Upper lobe of left lung (tissue), 6 donors: ENCODE measurements at places on chromosomes 3 and 15. TPM values are rescaled to one million over a fixed set of nuclear protein-coding genes. Genes with fewer than 3 reads are reported as not detected.

- H3K27ac ChIP-seq, result peak within 1 kb of the TSS; percentile 83
- peak within 1 kb of the TSS; percentile 53 for H3K4me3 ChIP-seq
These were observed at the start of gene FAM174B for GRCh38 chr15:92655178-92655995. Gene FAM174B, minus strand, starts transcription at chr15:92655775.

GRCh38 chr3:130539005-130539404 lies 22.0 kb downstream of the COL6A6 start:
- no peaks in the 10 kb centered on the region for H3K36me3 ChIP-seq
- H3K4me1 ChIP-seq, result no peaks in the 10 kb centered on the region
- no peak overlapping the region for H3K27ac ChIP-seq
- H3K27me3 ChIP-seq, result no peaks in the 10 kb centered on the region

The ARHGAP31 gene
- 85.8 TPM for total RNA-seq

- no peaks in the 10 kb centered on the region for H3K27me3 ChIP-seq
- DNase-seq, result no peak
- no peak overlapping the region for H3K4me3 ChIP-seq
- no peaks in the 10 kb centered on the region for H3K4me1 ChIP-seq
These were observed 72.0 kb upstream of the LSAMP start for GRCh38 chr3:116517308-116517707.

DNA sequence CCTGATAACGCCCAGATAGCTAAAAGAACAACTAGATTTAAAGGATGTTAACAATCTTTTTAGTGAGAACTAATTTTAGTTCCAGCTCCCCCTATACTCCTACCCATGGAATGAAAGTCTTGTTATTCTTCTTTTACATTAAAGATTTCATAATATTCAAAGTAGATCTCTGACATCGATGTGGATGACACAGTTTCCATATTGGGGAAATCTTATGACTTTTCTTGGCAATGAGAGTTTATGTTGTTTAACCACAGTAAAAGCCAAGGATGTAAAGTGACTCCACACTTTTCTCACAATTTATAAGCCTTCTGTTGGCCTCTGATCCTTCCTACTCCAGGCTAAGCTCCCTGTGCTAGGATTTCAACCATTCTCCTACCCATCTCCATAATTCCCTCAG lies 332.6 kb upstream of the KCNMB2 start:
- no peaks in the 10 kb centered on the region for H3K4me1 ChIP-seq
- no peak for DNase-seq
- H3K36me3 ChIP-seq, result no peaks in the 10 kb centered on the region
- H3K27ac ChIP-seq, result no peak overlapping the region
- H3K27me3 ChIP-seq, result no peaks in the 10 kb centered on the region

The FGF7 gene
- 10.2 TPM for total RNA-seq

The RYK gene
- 105 TPM for total RNA-seq

GRCh38 chr3:117610156-117610555 lies 900.6 kb downstream of the TUSC7 start:
- no peaks in the 10 kb centered on the region for H3K27me3 ChIP-seq
- no peak overlapping the region for H3K4me3 ChIP-seq
- no peak for DNase-seq
- no peaks in the 10 kb centered on the region for H3K36me3 ChIP-seq

The CYP11A1 gene
- total RNA-seq, result 1.1 TPM

DNA sequence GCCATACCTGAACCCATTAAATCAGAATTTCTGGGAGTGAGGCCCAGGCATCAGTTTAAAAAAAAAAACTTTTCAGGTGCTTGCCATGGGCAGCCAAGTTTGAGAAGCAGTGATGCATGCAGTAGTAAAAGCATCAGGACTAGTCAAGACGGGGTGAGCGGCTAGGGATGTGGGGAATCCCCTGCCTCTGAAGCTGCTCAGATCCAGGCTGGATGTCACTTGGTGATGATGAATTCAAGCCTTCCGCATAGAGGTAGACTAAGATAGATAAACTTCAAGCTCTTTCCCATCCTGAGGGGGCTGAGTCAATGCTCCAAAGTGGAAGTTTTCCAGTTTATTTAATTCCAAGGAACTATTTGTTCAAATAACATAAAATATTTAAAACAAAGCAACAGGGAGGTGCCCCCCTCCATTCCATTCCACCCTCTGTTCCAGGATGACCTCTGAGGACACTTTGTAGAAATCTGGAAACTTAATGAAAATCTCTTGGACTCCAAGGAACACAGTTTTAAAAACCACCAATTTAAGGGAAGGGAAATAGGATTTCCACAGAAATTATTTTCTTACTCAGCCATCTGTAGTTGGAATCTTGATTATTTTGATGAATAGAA lies 100.4 kb upstream of the NR2E3 start:
- H3K4me1 ChIP-seq, result peaks cover 8% of the 10 kb centered on the region
- H3K27me3 ChIP-seq, result no peaks in the 10 kb centered on the region
- H3K27ac ChIP-seq, result no peak overlapping the region
- DNase-seq, result no peak
- no peaks in the 10 kb centered on the region for H3K36me3 ChIP-seq
- H3K4me3 ChIP-seq, result no peak overlapping the region

The TGM5 gene
- not detected for total RNA-seq

DNA sequence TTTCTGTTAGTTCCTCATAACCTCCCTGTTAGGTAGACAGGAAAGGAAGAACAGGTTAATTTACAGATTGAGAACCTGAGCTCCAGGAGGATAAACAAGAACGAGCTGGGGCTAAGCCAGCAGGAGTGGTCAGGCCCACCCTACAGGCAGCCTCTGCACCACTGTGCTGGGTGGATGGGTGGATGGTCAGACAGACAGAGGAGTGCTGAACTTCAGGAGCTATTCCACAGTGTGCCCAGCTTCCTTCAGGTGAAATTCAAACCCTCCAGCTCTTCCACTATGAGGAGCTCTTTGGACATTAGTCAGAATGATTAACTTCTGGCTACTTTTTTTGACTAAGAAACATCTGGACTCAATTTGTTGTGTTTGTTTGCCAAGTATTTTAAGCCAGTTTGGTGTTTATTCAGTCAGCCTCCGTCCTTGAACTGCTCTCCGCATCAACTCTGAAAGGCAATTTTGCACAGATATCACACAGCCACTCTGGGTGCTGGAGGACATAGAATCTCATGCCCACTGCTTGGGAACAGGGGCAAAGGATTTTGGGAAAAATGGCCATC lies 361.9 kb downstream of the CLSTN2 start:
- no peak overlapping the region for H3K27ac ChIP-seq
- no peak for DNase-seq
- no peaks in the 10 kb centered on the region for H3K36me3 ChIP-seq
- no peak overlapping the region for H3K4me3 ChIP-seq

The ZNF774 gene
- 3.2 TPM for total RNA-seq

The ZNF80 gene
- total RNA-seq, result 0.44 TPM

GRCh38 chr3:39207361-39208186 lies 15.2 kb upstream of the XIRP1 start:
- H3K27me3 ChIP-seq, result no peaks in the 10 kb centered on the region
- H3K27ac ChIP-seq, result peak overlapping the region; percentile 55
- no peaks in the 10 kb centered on the region for H3K36me3 ChIP-seq

DNA sequence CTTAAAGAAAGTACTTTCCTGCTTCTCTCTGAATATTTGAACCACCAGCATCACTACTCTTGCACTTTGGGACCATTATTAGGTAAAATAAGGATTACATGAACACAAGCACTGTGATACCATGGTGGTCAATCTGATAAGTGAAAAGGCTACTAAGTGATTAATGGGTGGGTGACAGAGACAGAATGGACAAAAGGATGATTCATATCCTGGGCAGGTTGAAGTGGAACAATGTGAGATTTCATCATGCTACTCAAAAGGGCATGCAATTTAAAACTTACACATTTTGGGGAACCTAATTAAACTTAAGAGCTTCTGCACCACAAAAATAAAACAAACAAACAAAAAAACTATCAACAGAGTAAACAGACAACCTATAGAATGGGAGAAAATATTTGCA lies 172.0 kb upstream of the CD96 start:
- no peaks in the 10 kb centered on the region for H3K27me3 ChIP-seq
- no peaks in the 10 kb centered on the region for H3K4me1 ChIP-seq
- H3K27ac ChIP-seq, result no peak overlapping the region
- no peaks in the 10 kb centered on the region for H3K36me3 ChIP-seq

DNA sequence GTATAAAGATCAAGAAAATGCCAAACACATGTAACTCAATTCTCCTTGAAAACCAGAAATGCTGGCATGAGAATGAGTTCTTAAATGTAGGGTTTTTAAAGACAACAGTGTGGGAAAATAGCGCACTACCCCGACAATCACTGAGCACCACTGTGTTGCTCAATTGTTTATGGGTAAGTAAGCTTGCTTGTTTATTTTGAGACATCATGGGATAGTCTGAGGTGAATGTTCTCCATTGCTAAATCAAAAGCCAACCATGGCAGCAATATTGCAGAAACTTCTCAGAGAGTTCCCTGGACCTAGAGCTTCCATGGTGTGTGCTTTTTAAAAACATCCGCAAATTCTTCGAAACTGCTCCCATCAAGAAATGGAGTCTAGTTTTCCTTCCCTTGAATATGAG lies 62.7 kb downstream of the CERS3 start:
- no peak overlapping the region for H3K27ac ChIP-seq
- no peak overlapping the region for H3K4me3 ChIP-seq
- no peaks in the 10 kb centered on the region for H3K36me3 ChIP-seq

- DNase-seq, result no peak
- no peaks in the 10 kb centered on the region for H3K27me3 ChIP-seq
- no peak overlapping the region for H3K4me3 ChIP-seq
- no peaks in the 10 kb centered on the region for H3K4me1 ChIP-seq
- H3K27ac ChIP-seq, result no peak overlapping the region
These were observed 473.9 kb upstream of the THBS1 start for GRCh38 chr15:39106950-39107349.

GRCh38 chr3:25663347-25663868 lies 1.3 kb downstream of the TOP2B start:
- peak overlapping the region; percentile 75 for H3K4me3 ChIP-seq
- H3K27me3 ChIP-seq, result no peaks in the 10 kb centered on the region
- H3K36me3 ChIP-seq, result no peaks in the 10 kb centered on the region
- H3K4me1 ChIP-seq, result peaks cover 41% of the 10 kb centered on the region
- no peak for DNase-seq
- H3K27ac ChIP-seq, result peak overlapping the region; percentile 99

The CPOX gene
- total RNA-seq, result 31.6 TPM

DNA sequence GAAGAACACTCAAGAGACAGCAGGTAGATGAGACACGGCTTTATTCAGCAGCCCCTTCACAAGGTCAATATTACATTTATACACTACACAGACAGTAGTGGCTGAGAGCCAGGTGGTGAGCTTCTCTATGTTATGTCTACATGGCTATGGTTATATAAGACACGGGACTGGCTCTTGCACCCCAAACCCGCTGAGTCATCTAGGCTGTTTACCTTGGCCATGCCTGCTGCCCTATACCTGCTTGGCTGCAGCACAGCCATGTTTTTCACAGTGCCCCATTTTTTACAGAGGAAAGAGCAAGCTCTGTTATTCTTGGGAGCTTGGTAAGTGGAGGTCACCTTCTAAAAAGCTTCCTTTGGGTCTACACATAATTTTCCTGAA lies 231.6 kb downstream of the IGSF11 start:
- H3K27ac ChIP-seq, result no peak overlapping the region
- DNase-seq, result no peak
- H3K4me1 ChIP-seq, result no peaks in the 10 kb centered on the region
- no peak overlapping the region for H3K4me3 ChIP-seq
- no peaks in the 10 kb centered on the region for H3K27me3 ChIP-seq

- H3K36me3 ChIP-seq, result peaks cover 5% of the 10 kb centered on the region
- no peak overlapping the region for H3K4me3 ChIP-seq
- no peak overlapping the region for H3K27ac ChIP-seq
- H3K27me3 ChIP-seq, result no peaks in the 10 kb centered on the region
- DNase-seq, result no peak
These were observed 14.9 kb downstream of the C3orf33 start for GRCh38 chr3:155791190-155791589.

GRCh38 chr3:52794612-52795099 lies at the start of gene ITIH3:
Gene ITIH3, plus strand, starts transcription at chr3:52794796. Its CDS starts 8 bp downstream, at chr3:52794804.
- no peak within 1 kb of the TSS for H3K4me3 ChIP-seq
- no peaks in the 10 kb centered on the region for H3K27me3 ChIP-seq
- no peaks in the 10 kb centered on the region for H3K36me3 ChIP-seq
- DNase-seq, result no peak
- no peaks in the 10 kb centered on the region for H3K4me1 ChIP-seq

- H3K36me3 ChIP-seq, result no peaks in the 10 kb centered on the region
- H3K27ac ChIP-seq, result peak within 1 kb of the TSS; percentile 99
- peak within 1 kb of the TSS; percentile 92 for H3K4me3 ChIP-seq
- peaks cover 45% of the 10 kb centered on the region for H3K4me1 ChIP-seq
These were observed at the start of gene ARIH1 for GRCh38 chr15:72473614-72474465. Gene ARIH1, plus strand, starts transcription at chr15:72474330. Its CDS starts 310 bp downstream, at chr15:72474640.

DNA sequence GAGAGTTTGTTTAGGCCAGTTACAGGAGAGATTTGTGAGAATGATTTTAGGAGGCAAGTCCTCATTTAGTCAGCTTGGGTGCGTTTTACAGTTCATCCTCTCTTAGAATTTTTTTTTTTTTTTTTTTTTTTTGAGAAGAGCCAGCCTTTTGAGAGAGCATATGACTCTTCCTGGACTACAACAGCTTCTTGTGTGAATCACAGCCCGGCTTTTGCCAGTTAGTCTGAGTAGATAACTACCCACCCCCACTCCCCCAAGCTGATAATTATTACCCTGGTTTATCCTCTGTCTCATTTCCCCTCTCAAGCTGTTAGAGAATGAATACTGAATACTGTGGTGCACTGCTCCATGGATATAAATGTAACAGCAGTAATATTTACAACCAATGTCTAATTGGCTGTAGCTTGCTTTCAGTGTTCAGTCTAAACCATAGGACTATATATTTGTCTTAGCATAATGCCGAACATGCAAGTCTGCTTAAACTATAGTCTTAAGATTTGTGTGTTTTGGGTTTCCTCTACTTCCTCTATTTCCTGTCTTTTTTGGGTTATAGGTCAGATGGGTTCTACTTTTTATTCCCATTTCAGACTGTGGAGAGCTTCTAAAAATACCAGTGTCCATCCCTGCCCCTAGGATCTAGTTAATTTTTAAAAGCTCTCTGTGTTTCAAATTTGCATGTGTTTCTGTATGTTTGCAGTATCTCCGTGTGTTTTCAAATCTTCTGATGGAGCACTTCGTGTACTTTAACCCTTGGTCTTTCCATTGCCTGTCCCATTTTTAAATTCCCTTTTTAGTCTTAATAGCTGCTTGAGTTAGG lies 8.0 kb downstream of the CHD2 start:
- DNase-seq, result no peak
- peaks cover 83% of the 10 kb centered on the region for H3K4me1 ChIP-seq
- peak overlapping the region; percentile 19 for H3K4me3 ChIP-seq
- H3K27ac ChIP-seq, result peak overlapping the region; percentile 96
- H3K36me3 ChIP-seq, result no peaks in the 10 kb centered on the region

The COL7A1 gene
- total RNA-seq, result 30.4 TPM

The MCTP2 gene
- 33.4 TPM for total RNA-seq
